MM.1S (cell line): ENCODE measurements at places on chromosomes 2 and 18.

DNA sequence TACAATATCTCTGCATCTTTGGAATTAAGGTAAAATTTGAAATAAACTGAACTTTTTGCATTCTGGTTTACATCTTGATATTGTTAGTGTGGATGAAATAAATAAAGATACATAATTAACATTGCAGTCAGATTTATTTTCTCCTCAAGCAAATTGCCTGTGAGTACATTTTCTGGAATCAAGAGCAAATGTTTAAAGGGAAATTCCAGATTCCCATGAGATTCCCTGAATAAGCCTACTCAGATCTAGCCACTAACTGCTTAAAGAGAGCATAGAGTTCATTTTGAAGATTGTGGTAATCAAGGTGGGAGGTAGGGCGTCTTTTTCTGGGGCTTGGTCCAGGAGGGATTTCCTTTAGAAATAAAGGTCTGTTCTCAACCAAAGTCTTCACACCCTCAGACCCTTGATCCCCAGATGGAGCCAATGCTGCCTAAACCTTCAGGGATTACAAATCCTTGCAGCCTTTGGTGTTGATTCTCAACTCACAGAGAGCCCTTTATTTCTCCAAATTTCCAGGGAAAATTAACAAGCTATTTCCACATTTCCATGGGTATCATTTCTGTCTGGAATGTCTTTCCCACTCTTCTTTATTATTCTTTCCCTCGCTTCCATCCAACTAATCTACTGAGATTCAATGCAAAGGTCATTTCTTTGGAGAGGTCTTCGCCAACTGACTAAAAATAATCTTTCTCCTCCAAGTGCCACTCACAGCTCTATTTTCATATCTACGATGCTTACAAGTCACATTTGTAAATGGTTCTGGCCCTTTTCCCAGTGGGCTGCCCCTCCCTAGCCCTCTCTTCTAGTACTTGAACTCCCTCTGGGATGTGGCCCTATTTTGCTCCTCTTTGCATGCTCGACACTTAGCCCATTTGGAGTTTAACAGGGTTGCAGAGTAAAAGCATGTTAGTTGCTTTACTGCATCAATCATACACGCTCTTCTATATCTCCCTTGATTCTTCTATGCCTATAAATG lies 79.8 kb upstream of the SPATS2L start:
- H3K36me3 ChIP-seq, result no peaks in the 10 kb centered on the region
- no peaks in the 10 kb centered on the region for H3K27me3 ChIP-seq
- no peak overlapping the region for H3K4me3 ChIP-seq
- H3K4me1 ChIP-seq, result no peaks in the 10 kb centered on the region

- H3K4me1 ChIP-seq, result no peaks in the 10 kb centered on the region
- no peak overlapping the region for H3K27ac ChIP-seq
- H3K27me3 ChIP-seq, result no peaks in the 10 kb centered on the region
- H3K4me3 ChIP-seq, result no peak overlapping the region
- DNase-seq, result no peak
- no peaks in the 10 kb centered on the region for H3K36me3 ChIP-seq
These were observed 130.3 kb upstream of the BCL2L11 start for GRCh38 chr2:110990440-110990839.

GRCh38 chr2:40197121-40197520 lies 254.8 kb downstream of the SLC8A1 start:
- no peaks in the 10 kb centered on the region for H3K36me3 ChIP-seq
- H3K27me3 ChIP-seq, result no peaks in the 10 kb centered on the region
- DNase-seq, result no peak
- no peak overlapping the region for H3K4me3 ChIP-seq
- no peaks in the 10 kb centered on the region for H3K4me1 ChIP-seq

GRCh38 chr2:234951664-234952269 lies at the start of gene SH3BP4:
Gene SH3BP4 (plus strand): TSS chr2:234952017. CDS start chr2:235035003, 82,986 bp downstream.
- no peaks in the 10 kb centered on the region for H3K27me3 ChIP-seq
- peak; percentile 28 for DNase-seq
- no peak within 1 kb of the TSS for H3K27ac ChIP-seq
- H3K36me3 ChIP-seq, result no peaks in the 10 kb centered on the region
- peak within 1 kb of the TSS; percentile 62 for H3K4me3 ChIP-seq
- H3K4me1 ChIP-seq, result no peaks in the 10 kb centered on the region

- no peak for DNase-seq
- no peaks in the 10 kb centered on the region for H3K4me1 ChIP-seq
- no peak overlapping the region for H3K27ac ChIP-seq
- no peaks in the 10 kb centered on the region for H3K36me3 ChIP-seq
These were observed 736.6 kb upstream of the ZEB2 start for GRCh38 chr2:145256551-145256950.

DNA sequence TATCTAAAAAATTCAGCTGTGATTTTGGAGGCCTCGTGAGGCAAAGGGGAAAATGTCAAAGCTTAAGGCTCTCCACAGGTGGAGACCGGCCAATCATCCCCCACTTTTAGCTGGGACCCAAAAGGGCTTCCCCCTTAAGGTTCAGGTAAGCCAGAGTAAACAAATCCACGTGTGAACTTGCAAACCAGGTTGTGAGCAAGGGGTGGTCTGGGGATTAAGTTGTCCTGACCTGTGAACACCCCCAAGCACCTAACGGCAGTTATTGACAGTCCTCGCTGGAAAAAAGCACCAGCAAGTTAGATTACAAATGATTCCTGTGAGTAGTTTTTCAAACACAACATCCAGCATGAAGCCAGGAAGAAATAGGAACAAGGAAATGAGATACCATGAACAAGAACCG lies 42.9 kb downstream of the MYO7B start:
- peaks cover 54% of the 10 kb centered on the region for H3K27me3 ChIP-seq
- peaks cover 17% of the 10 kb centered on the region for H3K4me1 ChIP-seq
- DNase-seq, result no peak

DNA sequence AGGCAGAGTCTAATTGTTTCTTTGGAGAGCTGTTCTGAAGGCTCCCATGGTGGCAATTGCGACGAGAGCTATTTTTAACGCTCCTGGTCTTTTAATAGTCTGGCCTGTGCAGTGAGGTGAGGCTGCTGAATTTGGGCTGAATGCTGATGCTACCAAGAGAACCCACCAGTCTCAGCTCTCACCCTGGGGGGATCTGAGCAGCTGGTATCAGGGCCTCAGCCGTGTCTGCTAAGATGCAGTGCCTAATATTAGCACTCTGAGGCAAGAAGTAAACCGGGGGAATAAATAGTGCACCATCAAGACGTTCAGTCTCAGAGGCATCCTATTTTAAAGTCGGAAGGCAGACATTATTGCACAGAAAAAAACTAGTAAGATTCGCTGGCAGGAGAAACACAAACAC lies 214.8 kb upstream of the PID1 start:
- no peak overlapping the region for H3K4me3 ChIP-seq
- DNase-seq, result no peak
- H3K36me3 ChIP-seq, result no peaks in the 10 kb centered on the region
- H3K27ac ChIP-seq, result no peak overlapping the region
- H3K27me3 ChIP-seq, result no peaks in the 10 kb centered on the region
- H3K4me1 ChIP-seq, result no peaks in the 10 kb centered on the region

- H3K4me3 ChIP-seq, result no peak overlapping the region
- H3K4me1 ChIP-seq, result no peaks in the 10 kb centered on the region
- peak; percentile 63 for DNase-seq
- H3K27me3 ChIP-seq, result no peaks in the 10 kb centered on the region
- no peaks in the 10 kb centered on the region for H3K36me3 ChIP-seq
- no peak overlapping the region for H3K27ac ChIP-seq
These were observed 77.0 kb downstream of the LANCL1 start for GRCh38 chr2:210399440-210400041.

GRCh38 chr2:42967959-42968674 lies 175.7 kb upstream of the HAAO start:
- no peak for DNase-seq
- no peak overlapping the region for H3K27ac ChIP-seq
- peaks cover 8% of the 10 kb centered on the region for H3K4me1 ChIP-seq
- no peak overlapping the region for H3K4me3 ChIP-seq

DNA sequence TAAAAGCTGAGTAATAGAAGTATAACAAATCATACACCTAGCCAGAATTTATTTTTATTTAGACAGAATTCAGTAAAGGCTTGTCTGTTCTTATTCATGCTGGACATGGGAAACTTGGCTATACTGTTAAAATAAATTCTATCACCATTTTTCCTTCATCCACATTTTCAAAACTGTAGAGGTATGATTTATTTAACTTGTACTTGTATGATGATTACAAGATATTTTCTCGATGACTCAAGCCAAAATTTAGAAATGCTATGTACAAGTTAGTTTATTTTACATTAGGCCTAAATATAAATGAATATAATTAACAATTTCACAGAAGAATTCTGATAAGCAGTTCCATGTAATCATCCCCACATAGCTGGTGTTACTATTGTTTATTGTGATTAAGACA lies 194.8 kb upstream of the DOK6 start:
- H3K27ac ChIP-seq, result no peak overlapping the region
- no peaks in the 10 kb centered on the region for H3K27me3 ChIP-seq
- DNase-seq, result no peak
- no peaks in the 10 kb centered on the region for H3K4me1 ChIP-seq
- no peak overlapping the region for H3K4me3 ChIP-seq
- no peaks in the 10 kb centered on the region for H3K36me3 ChIP-seq

- H3K4me1 ChIP-seq, result no peaks in the 10 kb centered on the region
- H3K4me3 ChIP-seq, result no peak overlapping the region
- no peaks in the 10 kb centered on the region for H3K27me3 ChIP-seq
These were observed 40.3 kb downstream of the NRXN1 start for GRCh38 chr2:50991602-50992001.

DNA sequence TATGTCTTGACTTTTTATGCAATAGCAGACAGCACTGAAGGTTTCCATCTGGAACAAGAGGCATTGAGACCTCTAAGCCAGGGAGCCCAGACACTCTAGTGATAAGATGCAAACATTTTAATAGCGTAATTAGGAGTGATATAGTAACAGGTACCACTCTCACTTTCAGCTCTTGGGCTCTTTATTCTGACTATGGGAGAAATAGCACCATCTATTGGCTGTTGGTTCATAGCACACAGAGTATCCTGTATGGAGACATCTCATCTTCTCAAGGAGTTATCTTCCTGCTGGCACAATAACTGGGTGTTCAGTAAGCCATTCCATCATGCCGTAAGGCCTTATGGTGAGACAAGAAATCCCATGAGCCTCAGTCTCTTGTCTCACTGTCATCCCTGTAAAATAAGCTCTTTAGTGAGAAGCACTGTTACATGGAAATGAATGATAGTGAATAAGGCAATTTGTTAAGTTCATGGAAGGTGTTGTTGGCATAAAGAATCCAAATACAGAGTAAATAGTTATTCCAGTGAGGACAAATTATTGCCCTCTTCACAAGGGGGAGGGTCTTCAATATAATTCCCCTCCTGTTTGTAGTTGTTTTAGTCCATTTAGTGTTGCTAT lies 48.3 kb downstream of the THUMPD2 start:
- no peak overlapping the region for H3K4me3 ChIP-seq
